Epithelial cell of proximal tubule (primary cell): ENCODE measurements at places on chromosomes 5 and 9.
A peak's percentile ranks its signal among the peaks of the same experiment; 100 is the strongest.

- DNase-seq = no peak
Measured at GRCh38 chr9:117116084-117116483, 298.8 kb downstream of the ASTN2 start.

DNA sequence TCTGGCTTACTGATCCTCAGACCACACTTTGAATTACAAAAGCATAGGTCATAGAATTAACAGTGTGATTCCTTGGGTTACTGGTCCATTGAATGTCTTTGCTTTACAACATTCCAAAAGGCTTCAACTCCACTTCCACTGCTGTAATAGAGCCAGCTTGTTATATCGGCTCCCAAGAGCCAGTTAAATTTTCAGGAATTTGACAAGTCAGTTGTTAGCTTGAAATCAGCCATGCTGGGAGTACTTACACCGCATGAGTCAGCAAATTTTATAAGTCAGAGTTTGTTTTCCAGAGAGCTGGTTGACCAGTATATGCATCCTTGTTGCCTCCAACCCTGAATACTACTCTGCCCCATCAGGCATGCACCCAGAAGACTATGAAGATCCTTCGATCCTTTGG is 73.1 kb downstream of the FOXB2 start:
- peak; percentile 33 for DNase-seq

GRCh38 chr9:126704892-126705766 is 91.4 kb downstream of the LMX1B start:
- DNase-seq = no peak

GRCh38 chr5:74111764-74112163 is 485.8 kb downstream of the ARHGEF28 start:
- no peak for DNase-seq

DNA sequence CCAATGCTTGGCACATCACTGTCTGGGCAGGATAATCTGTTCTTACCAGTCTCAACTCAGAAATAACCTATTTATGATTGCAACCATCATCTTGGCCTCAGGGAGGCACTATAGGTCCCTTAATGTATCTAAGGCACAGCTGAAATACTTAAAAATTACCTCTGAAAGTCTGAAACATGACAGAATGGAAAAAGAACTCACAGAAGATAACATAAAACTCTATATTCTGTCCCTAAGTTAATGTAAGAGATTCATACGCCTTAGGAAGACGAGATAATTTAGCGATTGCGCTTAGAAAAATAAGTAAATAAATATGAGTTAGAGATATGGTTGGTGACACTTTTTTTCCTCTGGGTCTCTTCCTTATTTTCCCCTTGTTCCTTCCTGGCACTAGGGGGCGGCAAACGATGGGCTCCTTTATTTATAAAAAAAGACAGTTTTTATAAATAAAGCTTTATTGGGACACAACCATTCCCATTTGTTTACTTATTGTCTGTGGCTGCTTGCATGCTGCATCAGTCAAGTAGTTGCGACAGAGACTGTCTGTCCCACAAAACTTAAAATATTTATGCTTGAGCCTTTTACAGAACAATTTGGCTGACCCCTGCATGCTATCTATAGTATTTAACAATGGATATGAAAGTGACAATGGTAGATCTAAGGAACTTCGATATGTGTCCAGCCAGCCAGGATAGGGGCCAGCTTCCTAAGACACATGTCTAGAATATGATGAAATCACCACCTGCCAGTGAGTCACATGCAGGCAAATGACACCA is 79.6 kb downstream of the PDE4D start:
- DNase-seq = peak; percentile 67

- DNase-seq = no peak
Measured at GRCh38 chr5:179316111-179316551, 29.1 kb downstream of the ADAMTS2 start.

- no peak for DNase-seq
Measured at GRCh38 chr5:77851176-77852067, 75.3 kb upstream of the TBCA start.

- no peak for DNase-seq
Measured at GRCh38 chr5:155250596-155250995, 237.0 kb downstream of the KIF4B start.

- no peak for DNase-seq
Measured at GRCh38 chr9:110351009-110351467, 13.4 kb upstream of the TXNDC8 start.

DNA sequence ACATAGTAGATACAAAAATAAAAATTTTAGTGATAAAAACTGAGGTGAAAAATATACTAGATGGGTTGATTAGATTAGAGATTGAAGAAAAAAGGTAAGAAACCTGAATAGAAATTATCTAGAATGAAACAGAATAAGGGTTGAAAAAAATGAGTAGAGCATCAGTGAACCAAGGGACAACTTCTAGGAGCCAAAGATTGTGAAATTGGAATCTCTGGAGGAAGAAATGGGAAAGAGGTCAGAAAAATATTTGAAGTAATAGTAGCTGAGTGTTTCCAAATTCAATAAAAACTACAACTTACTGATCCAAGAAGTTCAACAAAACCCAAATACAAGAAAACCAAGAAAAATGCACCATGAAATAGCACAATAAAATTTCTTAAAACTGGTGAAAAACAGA is 116.6 kb upstream of the STARD4 start:
- DNase-seq = no peak

DNA sequence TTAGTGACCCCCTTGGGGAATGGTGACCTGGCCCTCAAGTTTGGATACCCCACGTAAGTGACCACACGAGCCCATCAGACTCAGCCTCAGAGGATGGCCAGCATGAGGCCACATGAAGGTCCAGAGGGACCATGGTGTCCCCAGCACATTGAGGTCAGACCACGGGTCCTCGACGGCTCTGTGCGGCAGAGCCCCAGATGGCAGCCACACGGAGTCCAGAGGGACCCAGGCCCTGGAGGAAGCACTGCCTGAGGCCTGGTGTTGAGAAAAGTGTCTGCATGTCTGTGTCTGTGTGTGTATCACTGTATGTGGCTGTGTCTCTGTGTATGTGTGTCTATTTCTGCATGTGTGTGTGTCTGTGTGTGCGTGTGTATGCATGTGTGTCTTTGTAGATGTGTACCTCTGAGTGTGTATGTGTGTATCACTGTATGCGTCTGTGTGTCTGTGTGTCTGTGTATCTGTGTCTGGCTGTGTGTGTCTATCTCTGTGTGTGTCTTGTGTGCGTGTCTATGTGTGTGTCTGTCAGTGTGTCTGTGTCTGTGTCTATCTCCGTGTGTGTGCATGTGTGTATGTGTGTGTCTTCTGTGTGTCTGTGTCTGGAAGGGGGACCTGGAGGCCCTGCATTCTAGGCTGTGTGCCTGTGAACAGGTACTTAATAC is 992 bp downstream of the LCNL1 start:
- no peak for DNase-seq

- DNase-seq = no peak
Measured at GRCh38 chr9:12657233-12657632, 36.0 kb upstream of the TYRP1 start.

GRCh38 chr5:78696637-78697036 is 48.1 kb upstream of the LHFPL2 start:
- no peak for DNase-seq

DNA sequence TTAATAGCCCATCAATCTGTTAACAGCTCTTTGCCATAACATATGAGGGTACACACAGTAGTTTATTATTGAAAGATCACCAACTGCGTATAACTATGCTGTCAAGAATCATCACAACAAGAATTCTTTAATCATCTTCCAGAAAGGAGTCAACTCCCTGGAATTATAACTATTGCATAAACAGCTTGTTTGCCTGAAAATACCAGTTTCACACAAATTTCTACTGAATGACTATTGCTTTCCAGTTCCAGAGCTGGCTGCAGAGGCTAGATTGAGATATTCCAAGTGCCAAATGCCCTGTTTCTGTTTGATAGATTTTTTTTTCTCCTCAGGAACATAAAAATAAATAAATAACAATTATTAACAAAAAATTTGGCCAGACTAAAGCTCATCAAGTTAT is 444.7 kb downstream of the TLE1 start:
- DNase-seq = no peak

- no peak for DNase-seq
Measured at GRCh38 chr9:130106860-130107233, 53.1 kb downstream of the GPR107 start.

- DNase-seq = no peak
Measured at GRCh38 chr9:125437771-125438221, 176.2 kb downstream of the GAPVD1 start.

DNA sequence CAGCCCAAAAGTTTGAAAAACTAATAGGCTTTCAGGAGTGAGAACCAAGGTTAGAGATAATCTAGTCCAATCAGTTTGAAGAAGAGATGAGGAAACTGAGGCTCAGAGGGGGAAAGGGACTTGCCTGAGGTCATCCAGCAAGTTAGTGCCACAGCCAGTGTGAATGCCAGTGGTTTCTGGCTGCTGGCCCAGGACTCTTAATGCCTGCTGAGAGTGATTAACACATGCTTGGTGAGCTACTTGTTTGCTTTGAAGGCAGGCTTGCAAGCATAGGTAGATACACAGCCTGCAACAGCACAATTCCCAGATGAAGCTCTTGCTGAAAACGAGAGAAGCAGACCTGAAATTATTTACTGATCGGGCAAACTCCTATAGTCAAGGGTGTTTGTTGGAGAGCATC is 591.6 kb upstream of the SGCD start:
- no peak for DNase-seq

GRCh38 chr5:100772548-100772947 is 130.5 kb downstream of the ST8SIA4 start:
- DNase-seq = no peak

DNA sequence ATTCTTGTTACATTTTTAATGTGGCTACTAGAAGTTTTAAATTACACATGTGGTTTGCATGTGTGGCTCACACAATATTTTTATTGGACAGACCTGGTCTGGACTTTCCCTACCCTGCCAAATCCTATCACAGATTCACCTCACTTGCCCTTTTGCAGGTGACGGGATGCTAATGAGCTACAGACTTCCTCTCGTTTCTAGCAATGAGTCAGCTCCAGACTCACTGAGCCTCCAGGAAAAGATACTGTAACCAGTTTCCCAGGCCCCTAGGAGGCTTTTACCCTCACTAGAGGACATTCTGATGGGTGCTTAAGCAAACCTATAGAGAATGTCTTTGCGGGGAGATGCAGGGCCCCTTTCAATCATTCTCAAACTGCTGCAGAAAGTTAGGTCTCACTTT is 135.4 kb downstream of the WDR41 start:
- DNase-seq = peak; percentile 18

DNA sequence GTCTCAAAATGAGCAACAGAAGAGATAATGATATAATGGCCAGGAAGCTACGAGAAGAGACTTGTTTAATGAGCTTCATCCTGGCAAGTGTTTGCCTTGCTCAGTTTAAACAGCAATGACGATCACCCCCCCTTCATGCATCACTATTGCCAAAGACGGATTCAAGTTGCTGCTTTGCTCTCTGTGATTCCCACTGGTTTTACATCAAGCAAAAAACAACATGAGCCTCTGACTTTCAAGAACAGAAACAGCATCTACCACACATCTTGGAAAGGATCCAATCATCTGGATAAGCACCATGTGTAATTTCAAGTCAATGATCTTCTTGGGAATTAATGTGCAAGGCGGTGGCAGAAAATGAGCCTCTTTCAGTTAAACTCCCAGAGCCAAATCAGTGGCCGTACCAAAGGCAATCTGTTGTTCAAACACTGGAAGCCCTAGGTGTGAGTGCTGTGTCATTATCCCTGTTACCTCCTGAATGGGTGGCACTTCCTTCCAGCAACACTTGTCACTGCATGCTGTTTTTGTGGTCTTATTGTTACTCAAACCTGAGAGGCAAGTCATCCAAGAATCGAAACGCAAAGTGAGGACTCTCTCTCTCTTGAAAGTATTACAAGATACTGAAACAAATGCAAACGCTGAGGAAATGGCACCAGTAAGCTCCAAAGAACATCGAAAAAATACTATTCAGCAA is 72.8 kb downstream of the MED27 start:
- no peak for DNase-seq

DNA sequence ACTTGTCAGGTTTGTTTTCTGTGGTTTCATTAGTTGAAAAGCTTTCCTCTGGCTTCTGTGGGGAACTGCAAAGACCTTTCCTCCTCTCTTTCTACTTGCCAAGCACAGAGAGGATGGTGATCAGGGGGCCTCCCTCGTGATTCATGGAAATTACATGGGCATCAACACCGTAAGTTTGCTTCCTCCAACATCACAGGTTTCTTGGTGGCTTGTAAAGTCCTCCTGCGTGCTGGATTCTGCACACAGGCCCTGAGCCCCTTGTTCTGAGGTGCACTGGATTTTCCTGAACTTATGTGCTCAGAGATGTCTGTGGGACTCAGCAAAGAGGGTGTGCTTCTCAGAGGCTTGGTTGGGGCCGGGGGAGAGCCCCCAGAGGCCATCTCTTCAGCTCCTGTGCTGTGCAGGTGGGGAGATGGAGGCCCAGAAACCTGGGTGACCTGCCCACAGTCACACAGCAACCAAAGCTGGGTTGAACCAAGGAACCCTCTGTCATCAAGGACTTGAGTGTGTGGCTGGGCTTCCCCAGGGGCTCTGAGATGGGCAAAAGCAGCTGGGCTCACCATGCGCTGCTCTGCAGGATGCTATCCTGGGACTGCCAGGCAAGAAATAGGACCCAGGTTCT is 36.5 kb downstream of the RGS3 start:
- DNase-seq = no peak

DNA sequence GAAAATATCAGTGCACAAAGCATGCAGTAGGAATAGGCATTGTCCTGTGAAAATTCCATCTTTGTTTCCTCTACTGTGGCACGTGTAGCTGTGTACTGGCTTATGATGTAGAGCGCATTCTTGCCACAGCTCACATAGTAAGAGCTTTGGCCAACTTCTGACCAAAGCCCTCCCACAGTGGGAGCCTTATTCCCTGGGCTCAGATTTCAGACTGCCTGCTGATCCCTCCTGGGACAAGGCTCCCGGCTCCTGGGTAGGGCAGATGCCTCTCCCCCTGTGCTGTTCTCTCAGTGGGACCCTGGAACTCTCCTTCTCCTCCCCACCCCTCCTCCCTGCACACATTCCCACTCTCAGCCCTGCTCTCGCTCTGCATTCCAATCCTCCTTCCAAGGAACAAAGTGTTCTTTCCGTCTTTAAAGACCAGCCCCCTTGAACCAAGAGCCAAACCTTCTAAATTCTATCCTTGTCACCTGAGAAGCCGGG is 17.5 kb downstream of the LCP2 start:
- no peak for DNase-seq

- DNase-seq = peak; percentile 22
Measured at GRCh38 chr9:123637945-123638634, 282.1 kb downstream of the CRB2 start.

DNA sequence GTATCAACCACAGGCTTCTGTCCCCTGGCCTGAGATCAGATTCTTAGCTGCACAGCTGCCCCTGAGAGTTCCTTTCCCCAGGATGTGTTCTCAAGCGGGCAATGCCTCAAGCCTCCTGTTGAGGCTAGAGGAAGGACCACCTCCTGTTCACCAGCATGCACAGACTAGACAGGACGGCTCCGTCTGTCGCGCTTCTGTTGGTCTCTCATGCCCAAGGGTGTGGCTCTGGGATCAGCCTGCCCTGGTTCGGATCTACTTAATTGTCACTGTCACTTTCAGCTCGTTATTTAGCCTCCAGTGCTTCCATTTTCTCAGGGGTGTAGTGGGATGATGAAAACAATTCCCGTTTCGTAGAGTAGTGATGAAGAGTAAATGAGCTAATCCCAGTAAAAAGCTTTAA is 103.1 kb downstream of the KCNIP1 start:
- DNase-seq = no peak
